Heart right ventricle (tissue), 16 donors: ENCODE measurements at places on chromosomes 4 and X. TPM values are rescaled to one million over a fixed set of nuclear protein-coding genes. Genes with fewer than 3 reads are reported as not detected.

GRCh38 chr4:1285151-1285789 is 4.4 kb upstream of the MAEA start:
- no peaks in the 10 kb centered on the region for H3K36me3 ChIP-seq
- no peak overlapping the region for H3K4me3 ChIP-seq
- no peaks in the 10 kb centered on the region for H3K4me1 ChIP-seq
- DNase-seq, result no peak
- H3K27me3 ChIP-seq, result no peaks in the 10 kb centered on the region

DNA sequence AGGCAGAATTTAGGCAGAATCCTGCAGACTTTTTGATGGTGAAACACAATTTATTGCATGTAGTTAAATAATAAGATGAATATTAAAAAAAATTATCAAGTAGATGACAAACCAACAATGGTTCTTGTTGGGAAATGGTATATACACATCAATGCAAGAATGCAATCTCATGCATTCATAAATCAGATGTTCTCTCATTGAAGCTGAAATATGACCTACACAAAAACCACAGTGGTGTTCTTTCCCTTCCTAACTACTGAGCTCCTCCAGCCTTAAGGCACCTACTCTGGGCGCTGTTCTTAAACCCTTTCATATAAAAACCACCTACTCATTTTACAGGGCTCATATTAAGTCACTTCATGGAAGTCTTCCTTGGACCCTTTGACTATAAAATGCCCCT is 64.1 kb downstream of the ANTXR2 start:
- H3K27ac ChIP-seq, result no peak overlapping the region
- peaks cover 3% of the 10 kb centered on the region for H3K4me1 ChIP-seq
- H3K27me3 ChIP-seq, result no peaks in the 10 kb centered on the region

DNA sequence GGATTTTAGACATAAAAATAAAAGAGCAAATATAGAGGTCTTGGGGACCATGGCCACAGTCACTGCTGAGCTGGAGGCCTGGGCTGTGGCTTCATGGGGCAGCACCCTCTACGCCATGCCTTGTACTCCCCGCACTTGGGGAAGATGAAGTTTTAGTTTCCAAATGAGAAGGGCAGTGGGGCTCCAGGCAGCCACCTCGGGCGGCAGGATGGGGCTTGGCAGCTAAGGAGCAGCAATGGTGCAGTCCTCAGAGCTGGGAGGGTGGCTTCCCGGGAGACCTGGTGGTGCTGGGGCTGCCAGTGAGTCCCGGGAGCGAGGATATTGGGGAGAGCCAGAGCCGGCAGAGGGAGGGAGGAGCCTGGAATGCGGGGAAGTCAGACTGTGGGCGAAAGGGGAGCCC is 2.4 kb downstream of the CXCR3 start:
- H3K27ac ChIP-seq, result no peak overlapping the region
- H3K4me1 ChIP-seq, result no peaks in the 10 kb centered on the region
- peaks cover 37% of the 10 kb centered on the region for H3K36me3 ChIP-seq
- no peak for DNase-seq
- H3K4me3 ChIP-seq, result no peak overlapping the region

DNA sequence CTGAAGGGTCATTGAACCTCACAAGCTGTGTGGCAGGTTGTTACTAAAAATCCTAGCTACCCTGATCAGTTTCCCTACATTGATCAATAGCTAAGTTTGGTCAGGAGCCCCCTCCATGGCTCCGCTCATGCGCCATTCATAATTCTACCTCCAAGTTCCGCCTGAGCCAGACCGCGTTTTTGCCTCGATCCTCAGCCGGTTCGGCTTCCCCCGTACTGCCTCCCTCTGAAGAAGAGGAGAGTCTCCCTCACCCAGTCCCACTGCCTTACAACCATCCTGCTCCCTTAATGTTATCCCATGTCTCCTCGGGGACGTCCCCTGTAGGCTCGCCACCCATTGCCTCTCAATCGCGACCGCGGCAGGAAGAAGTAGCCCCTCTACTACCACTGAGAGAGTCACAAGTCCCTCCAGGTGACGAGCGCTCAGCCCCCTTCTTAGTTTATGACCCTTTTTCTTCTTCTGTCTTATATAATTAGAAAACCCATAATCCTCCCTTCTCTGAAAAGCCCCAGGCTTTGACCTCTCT is 158.2 kb downstream of the DEFB131A start:
- no peak overlapping the region for H3K4me3 ChIP-seq
- H3K36me3 ChIP-seq, result no peaks in the 10 kb centered on the region
- no peaks in the 10 kb centered on the region for H3K4me1 ChIP-seq
- no peak for DNase-seq

DNA sequence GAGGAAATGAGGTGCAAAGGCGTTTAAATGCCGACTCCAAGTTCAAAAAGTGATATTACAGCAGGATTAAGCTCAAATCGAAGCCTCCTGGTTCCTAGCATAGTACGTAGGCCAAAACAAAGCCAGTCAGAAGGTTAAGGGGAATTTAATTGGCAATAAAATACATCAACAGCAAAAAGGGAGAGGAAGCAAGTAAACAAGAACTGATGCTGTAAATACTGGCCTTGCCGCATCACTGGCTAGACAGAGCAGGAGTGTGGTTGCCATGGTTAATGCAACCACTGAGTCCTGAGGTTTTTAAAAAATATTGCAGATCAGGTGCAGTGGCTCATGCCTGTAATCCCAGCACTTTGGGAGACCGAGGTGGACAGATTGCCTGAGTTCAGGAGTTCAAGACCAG is 63.2 kb upstream of the FBXW7 start:
- no peaks in the 10 kb centered on the region for H3K27me3 ChIP-seq
- H3K4me1 ChIP-seq, result no peaks in the 10 kb centered on the region
- H3K36me3 ChIP-seq, result no peaks in the 10 kb centered on the region

DNA sequence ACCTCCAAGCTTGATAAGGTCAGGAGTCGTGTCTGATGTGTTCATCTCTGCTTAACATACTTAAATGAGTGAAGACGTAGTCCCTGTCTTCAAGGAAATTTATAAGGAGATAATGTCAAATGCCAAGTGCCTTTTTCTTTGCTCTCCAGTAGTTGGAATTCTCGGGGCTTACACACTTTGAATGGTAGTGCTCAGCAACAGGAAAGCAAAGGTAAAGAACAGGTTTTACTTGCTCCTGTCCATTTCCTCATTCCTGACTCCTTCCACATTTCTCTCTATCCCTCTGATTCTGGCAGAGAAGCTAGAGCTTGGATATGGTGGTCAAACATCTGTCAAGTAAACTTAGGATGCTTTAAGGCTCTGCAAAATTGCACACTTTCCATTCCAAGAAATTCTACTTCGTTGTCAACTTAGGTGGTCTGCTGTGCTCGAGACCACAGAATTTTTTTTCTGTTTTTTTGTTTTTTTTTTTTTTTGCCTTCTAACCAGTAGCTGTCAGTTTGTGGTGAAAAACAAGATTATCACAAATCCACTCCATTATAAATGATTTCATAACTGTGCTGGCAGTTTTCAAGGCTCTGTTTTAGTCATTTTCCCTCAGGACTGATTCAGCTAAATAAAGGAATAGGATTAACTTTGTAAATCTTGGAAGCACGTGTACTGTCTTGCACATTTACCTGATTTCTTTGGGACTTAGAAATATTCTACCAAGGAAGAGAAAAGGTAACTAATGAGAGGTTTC is 180.8 kb upstream of the ANXA3 start:
- no peak overlapping the region for H3K27ac ChIP-seq
- no peaks in the 10 kb centered on the region for H3K4me1 ChIP-seq
- H3K4me3 ChIP-seq, result no peak overlapping the region
- no peak for DNase-seq
- H3K36me3 ChIP-seq, result no peaks in the 10 kb centered on the region

DNA sequence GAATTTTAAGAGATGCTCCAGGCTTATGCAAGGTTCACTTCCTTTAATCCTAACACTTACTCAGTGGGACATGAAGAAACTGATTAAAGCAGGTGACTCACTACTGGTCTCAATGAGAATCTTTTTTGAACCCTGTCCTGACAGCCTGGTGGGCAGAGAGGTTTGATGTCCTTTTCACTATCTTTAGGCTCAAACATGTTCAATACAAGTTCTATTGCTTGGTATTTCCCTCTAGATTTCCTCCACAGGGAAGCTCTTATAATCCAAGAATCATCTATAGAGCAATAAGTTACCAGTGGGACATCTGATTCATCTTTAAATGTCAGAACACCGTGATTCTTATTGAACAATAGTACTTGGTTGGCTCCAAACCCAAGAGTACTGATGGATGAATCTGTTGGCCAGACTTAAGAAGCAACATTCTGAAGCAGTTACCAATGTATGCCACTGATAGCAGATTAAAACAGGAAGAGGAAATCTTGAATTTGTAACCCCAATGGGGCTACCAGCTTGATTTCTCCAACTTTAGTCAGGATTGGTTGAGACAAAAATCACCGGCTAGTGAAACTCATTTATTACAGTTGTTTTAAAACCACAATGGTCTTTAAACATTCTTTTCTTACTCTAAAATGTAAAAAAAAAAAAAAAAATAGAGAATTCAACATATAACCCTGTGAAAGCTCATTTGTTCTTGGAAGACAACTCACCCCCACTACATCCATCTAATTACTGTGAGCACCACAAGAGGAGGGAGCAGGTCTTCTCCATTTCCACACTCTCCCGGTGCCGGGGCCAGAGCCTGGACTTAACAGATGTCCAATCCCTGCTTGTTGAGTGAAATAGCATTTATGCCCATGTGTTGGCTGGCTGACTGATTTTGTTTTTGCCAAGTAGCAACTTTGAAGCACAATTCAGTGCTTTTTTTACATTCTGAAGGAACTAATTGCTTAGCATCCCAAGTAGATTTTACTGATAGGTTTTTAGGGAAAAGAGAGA is 43.3 kb downstream of the FGFBP1 start:
- H3K4me1 ChIP-seq, result no peaks in the 10 kb centered on the region
- no peaks in the 10 kb centered on the region for H3K36me3 ChIP-seq
- no peak overlapping the region for H3K27ac ChIP-seq
- peaks cover 4% of the 10 kb centered on the region for H3K27me3 ChIP-seq
- DNase-seq, result no peak

- no peaks in the 10 kb centered on the region for H3K27me3 ChIP-seq
- H3K36me3 ChIP-seq, result no peaks in the 10 kb centered on the region
- no peak for DNase-seq
- no peak overlapping the region for H3K27ac ChIP-seq
- H3K4me1 ChIP-seq, result no peaks in the 10 kb centered on the region
Observed at GRCh38 chr4:174449944-174450785, 72.1 kb downstream of the HPGD start.

- H3K27me3 ChIP-seq, result no peaks in the 10 kb centered on the region
- H3K4me1 ChIP-seq, result no peaks in the 10 kb centered on the region
- no peak overlapping the region for H3K4me3 ChIP-seq
- H3K36me3 ChIP-seq, result no peaks in the 10 kb centered on the region
Observed at GRCh38 chrX:150506486-150506885, 61.9 kb upstream of the MTM1 start.

GRCh38 chr4:112905728-112906127 is 143.7 kb upstream of the ANK2 start:
- H3K36me3 ChIP-seq, result no peaks in the 10 kb centered on the region
- no peak for DNase-seq
- H3K27ac ChIP-seq, result no peak overlapping the region
- no peak overlapping the region for H3K4me3 ChIP-seq
- H3K4me1 ChIP-seq, result peaks cover 12% of the 10 kb centered on the region
- no peaks in the 10 kb centered on the region for H3K27me3 ChIP-seq

DNA sequence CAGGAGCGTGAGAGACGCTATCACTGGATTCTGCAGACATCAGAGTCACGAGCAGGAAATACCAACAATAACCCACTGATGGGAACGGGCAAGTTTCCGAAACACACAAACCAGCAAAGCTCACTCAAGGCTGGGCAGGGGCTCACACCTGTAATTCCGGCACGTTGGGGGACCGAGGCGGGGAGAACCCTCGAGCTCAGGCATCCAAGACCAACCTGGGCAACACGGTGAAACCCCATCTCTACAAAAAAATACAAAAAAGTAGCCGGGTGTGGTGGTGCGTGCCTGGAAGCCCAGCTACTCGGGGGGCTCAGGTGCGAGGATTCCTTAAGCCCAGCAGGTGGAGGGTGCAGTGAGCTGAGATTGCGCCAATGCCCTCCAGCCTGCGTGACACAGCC is 17.2 kb upstream of the GTPBP6 start:
- peaks cover 4% of the 10 kb centered on the region for H3K27me3 ChIP-seq
- no peaks in the 10 kb centered on the region for H3K36me3 ChIP-seq
- H3K27ac ChIP-seq, result no peak overlapping the region
- H3K4me1 ChIP-seq, result peaks cover 6% of the 10 kb centered on the region
- no peak for DNase-seq

Gene SATL1
- not detected for total RNA-seq

Gene MAB21L2
- not detected for total RNA-seq

Gene SSX1
- total RNA-seq, result not detected

Gene PRSS12
- not detected for total RNA-seq

Gene DDX53
- not detected for total RNA-seq

Gene CWH43
- total RNA-seq, result not detected

Gene RAI2
- 21.0 TPM for total RNA-seq

Gene COQ2
- 26.8 TPM for total RNA-seq

Gene REELD1
- 0.23 TPM for total RNA-seq
